HEK293T (cell line): ENCODE measurements at places on chromosomes 12 and 14.

DNA sequence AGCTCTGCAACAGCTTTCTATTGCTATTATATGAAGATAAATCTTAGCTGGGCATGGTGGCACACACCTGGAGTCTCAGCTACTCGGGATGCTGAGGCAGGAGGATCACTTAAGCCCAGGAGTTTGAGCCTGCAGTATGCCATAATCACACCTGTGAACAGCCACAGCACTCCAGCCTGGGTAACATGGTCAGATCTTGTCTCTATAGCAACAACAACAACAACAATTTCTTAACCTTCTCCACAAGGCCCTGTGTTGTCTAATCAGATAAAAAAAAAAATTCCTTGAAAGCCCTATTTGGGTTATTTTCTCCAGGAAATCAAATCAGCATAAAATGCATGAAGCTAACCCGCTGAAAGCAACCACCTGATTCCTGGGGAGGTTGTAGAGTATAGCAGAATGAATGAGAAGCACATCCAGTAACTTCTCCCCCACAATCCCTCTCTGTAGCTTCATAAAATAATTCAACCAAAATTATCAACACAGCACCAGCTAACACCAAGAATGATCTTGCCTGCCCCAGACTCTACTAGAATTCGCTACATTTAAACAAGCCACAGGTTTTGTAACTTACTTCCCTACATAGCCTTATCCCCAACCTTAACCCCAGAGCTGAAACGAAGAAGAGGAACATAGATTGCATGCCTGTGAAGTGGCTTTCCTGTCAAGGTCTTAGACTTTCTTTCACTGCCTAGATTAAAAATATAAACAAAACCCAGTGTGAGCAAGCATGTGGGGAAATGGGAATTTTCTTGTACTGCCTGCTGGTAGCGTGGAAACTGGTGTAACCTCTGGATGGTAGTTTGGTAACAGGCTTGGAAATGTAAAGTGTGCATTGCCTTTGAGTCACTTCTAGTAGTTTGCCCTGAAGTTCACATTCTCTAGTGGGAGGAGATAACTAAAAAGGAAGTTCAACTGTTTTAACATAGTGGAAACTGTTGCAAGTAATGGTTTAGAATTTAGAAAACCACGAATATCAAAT is 6.0 kb upstream of the STK38L start:
- DNase-seq: no peak

GRCh38 chr14:36442824-36443241 is 77.2 kb downstream of the NKX2-1 start:
- no peak for DNase-seq

DNA sequence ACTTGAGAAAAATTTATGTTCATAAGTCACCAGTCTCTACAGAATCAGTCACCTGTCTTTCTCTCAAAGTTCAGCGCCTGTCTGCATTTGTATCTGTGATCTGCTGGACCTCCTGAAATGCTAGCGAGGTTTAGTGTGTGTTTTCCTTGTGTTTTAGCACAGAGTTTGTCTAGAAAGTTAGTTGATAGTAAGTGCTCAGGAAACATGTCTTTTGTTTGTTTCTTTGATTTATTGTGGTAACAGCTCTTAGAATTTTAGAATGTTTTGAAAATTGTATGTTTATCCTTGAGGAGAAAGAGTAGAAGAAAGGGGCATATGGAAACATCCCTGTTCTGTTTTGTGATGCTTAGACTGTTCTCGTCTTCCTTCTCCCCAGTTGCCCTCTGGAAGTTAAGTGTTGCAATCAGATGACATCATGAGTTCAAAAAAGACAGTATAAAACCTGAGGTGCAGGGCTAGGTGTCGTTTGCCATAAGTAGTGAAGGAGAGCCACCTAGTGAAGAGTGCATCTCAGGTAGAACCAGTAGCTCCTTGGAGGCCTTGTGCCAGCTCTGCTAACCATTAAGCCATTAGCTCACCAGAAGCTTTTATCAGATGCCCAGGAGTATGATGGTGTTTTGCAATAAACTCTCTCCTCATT is 44.8 kb downstream of the FBXW8 start:
- no peak for DNase-seq

- no peak for DNase-seq
These were observed 60.0 kb downstream of the BTG1 start for GRCh38 chr12:92085736-92086040.

GRCh38 chr14:68407285-68407684 is 385.6 kb downstream of the ZFP36L1 start:
- no peak for DNase-seq
